K562 (cell line): ENCODE measurements at places on chromosomes 13 and 19.

- no peak for DNase-seq
Observed at GRCh38 chr13:107845911-107846310, 369.4 kb downstream of the LIG4 start.

DNA sequence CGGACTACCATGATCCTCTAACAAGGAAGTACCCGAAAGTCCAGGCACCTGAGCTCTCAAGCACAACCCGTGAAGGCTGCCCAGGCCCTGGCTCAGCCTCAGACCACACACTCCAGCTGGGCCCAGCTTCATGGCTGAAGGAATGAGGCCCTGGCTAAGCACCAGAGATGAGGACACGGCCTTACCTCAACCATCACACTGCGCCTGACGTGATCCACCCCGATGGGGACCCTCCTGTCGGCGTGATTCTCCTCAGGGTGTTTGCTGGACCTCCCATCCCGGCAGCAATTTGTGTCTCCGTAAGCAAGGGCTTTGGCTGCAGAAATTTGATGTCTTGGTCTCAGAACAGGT, 56.5 kb downstream of the F2RL3 start:
- peak; percentile 3 for DNase-seq

GRCh38 chr19:10418485-10419199, 1.7 kb upstream of the PDE4A start:
- DNase-seq, result peak; percentile 53

GRCh38 chr13:77476456-77476855, 59.0 kb upstream of the SCEL start:
- no peak for DNase-seq

GRCh38 chr19:47699360-47699917, 13.8 kb upstream of the EHD2 start:
- peak; percentile 68 for DNase-seq

GRCh38 chr13:109422161-109422560, 364.2 kb downstream of the IRS2 start:
- DNase-seq, result no peak

- DNase-seq, result no peak
Observed at GRCh38 chr19:11286312-11286974, 9.5 kb upstream of the TSPAN16 start.

DNA sequence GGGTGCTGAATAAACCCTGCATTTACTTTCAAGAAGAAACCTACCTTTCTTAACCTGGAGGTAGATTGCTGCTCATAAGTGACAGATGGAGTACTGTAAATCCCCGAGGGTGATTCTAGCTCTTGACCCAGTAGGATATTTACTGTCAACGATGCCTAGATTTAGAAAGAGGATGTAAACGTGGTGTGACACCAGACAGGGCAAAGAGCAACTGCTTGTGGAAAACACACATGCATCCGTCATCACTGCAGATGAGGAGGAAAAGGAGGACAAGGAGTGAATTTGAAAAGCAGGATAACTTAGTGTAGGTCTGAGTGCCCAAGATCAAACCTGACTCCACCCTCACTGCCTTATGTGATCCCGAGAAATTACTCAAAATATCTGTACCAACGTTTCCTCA, 9.8 kb upstream of the CLN5 start:
- no peak for DNase-seq

DNA sequence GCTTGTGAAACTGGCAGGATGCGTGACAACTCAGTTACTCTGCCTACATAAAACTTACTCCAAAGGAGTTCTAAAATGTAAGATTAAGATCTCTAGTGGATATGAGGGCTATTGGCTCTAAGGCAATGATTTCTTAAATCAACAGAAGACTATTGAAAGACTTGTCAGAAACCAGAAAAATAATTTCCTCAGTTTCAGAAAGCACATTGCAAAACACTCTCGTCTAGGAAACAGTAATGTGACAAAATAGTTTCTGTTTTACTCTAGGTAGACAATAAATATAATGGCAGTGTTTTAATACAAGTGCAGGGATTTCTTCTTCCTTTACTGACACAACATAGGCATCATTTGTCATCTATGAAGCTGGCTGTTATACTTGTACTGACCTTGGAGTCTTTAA, 230.1 kb downstream of the KCTD12 start:
- no peak for DNase-seq

DNA sequence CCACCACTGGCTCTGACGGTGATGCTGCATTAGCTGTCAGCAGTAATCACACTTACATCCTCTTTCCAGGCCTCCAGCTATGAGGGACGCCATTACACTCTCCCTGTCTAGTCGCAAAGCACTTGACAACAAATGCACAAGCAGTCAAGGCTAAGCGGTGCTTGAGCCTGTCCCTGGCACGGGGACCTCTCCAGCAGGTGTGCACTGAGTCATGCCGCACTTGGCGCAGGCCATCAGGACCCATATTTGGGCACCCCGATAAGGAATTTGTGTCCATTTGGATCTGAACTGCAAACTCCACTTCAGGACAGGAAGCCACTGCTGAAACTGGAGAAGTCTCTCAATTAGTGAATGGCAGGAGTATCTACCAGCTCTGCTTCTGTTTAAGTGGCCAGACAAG, 301.9 kb upstream of the OBI1 start:
- DNase-seq, result no peak

GRCh38 chr19:14271840-14272239, 65.9 kb upstream of the ADGRL1 start:
- peak; percentile 9 for DNase-seq

GRCh38 chr13:27593267-27593666, 27.1 kb downstream of the LNX2 start:
- DNase-seq, result no peak

- DNase-seq, result no peak
Observed at GRCh38 chr19:13835791-13836723, 40.8 kb downstream of the ZSWIM4 start.

- DNase-seq, result no peak
Observed at GRCh38 chr19:13666165-13666564, 98.2 kb upstream of the MRI1 start.

GRCh38 chr13:19860884-19861655, 2.4 kb downstream of the ZMYM5 start:
- DNase-seq, result no peak

DNA sequence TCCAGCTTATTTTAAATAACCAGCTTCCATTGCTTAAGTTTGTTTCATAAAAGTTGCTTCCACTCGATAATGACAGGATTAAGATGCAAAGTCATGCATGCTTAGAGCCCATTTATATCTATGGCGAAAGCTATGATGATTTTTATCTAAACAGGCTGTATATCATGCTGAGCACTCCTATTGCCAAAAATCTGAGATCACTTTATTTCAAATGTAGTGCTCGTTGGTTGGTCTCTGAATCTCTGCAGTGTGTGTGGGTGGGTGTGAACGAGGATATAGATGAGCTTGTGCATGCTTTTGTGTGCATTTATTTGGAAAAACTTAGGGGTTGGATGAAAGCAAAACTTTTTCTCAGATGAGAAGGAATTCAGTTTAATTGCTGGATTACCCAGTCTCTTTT, 27.0 kb upstream of the ARGLU1 start:
- no peak for DNase-seq

DNA sequence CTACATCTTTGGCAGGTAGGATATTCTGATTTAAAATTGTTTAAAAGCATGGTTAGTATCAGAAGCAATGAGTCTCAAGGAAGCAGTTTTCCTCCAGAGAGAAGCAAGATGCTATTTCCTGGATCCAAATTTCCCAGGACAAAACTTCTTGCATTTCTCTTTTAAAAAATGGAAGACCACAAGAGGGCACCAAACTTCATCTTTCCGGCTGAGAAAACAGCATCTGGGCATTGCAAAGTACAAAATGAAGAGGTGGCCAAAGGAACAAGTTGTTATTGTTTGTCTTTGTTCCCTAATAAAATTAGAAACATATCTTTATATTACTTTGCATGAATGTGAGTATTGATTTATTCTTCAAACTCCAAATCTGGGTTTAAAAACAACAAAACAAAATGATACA, 60.0 kb upstream of the LRCH1 start:
- peak; percentile 41 for DNase-seq

DNA sequence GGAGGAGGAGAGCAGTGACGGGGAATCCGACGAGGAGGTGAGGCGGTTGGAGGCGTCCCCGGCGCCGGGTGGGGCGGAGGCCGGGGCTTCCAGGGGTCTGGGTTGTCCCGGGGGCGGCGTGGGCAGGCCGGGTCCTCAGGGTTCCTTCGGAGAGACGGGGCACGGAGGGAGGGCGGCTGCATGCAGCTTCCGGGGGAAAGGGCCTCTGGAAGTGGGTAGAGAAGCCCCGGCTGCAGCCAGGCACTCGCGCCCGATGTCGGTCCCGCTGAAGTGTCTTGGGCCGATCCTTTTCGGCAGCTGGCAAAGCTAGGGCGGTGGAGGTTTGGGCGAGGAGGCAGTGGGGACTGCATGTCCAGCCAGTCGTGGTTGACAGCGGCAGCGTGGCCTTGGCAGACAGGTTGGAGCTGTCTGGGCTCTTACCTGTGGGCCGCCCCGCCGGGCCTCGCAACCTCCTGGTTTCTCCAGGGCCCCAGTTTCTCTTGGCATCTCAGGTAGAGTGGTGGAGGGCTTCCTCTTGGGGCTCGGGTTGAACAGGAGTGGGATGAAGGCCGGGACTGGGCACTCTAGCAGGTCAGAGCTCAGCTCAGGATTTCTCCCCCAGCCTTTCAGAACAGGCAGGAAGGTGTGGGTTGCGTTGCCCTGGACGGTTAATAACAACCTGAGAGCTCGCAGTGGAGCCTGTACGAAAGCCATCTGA, 690 bp downstream of the KMT2B start:
- no peak for DNase-seq

DNA sequence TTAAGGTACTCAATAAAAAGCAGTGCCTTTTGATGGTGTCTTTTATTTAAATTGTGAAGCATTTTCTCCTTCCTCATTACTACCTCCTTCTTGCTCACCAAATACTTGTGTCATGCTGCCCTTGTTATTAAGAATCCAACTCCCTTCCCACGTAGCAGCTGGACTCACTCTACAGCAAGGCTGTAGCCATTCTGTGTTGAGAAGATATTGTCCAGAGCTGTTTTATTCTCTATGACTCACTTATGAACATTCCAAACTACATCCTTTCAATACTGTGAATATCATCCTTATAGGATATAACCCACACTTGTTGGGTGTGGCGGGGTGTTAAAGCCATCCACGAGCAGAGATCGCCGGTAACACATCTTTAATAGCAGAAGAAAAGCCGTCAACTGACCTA, 1671.5 kb upstream of the SLC10A2 start:
- DNase-seq, result no peak

DNA sequence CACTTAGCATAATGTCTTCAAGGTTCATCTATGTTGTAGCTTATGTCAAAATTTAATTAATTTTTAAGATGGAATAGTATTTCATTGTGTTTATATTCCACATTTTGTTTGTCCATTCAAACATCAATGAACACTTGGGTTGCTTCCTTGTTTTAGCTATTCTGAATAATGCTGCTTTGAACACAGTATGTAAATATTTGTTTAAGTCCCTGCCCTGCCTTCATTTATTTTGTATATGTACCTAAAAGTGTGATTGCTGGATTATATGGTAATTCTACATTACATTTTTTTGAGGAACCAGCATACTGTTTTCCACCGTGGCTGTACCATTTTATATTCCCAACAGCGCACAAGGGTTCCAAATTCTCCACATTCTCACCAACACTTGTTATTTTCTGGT, 17.6 kb upstream of the SUCLA2 start:
- no peak for DNase-seq

DNA sequence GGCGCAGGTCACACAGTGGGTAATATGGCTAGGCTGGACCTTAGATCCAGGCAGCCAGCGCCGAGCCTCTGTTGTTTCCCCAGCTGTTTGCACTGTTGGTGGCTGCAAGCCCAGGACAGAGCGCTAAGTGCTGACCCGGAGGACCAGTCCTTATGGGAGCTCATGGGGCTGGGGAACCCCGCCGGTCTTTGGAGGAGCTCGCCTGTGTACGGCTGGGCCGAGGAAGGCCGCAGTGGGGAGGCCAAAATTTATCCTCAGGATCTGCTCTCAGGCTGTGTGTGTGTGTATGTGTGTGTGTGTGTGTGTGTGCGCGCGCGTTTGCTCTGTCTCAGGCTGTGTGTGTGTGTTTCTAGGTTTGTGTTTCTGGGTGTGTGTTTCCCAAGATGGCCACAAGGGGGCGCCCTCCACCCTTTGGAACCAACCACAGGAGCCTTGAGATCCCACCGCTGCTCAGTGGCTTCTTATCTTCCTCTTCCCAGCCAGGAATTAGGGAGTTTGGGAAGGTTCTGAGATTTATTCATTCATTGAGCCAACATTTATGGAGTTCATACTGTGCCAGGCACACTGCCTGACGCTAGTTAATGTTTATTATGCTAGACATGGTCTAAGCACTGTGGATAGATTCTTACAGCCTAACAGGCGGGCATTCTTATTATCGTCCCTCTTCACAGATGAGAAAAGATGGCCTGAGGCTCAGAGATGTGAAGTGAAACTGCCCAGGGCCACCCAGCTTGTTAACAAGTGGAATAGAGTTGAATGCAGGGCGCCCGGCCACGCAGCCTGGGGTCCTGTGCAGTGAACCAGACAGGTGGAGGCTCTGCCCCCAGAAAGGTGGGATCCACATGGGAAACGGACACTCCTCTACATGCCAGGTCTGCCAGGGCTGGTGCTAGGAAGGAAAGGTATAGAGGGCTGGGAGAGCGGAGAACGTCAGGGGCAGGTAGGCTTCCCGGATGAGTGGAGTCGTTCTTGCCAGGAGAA, 13.0 kb downstream of the PGLYRP1 start:
- peak; percentile 72 for DNase-seq

DNA sequence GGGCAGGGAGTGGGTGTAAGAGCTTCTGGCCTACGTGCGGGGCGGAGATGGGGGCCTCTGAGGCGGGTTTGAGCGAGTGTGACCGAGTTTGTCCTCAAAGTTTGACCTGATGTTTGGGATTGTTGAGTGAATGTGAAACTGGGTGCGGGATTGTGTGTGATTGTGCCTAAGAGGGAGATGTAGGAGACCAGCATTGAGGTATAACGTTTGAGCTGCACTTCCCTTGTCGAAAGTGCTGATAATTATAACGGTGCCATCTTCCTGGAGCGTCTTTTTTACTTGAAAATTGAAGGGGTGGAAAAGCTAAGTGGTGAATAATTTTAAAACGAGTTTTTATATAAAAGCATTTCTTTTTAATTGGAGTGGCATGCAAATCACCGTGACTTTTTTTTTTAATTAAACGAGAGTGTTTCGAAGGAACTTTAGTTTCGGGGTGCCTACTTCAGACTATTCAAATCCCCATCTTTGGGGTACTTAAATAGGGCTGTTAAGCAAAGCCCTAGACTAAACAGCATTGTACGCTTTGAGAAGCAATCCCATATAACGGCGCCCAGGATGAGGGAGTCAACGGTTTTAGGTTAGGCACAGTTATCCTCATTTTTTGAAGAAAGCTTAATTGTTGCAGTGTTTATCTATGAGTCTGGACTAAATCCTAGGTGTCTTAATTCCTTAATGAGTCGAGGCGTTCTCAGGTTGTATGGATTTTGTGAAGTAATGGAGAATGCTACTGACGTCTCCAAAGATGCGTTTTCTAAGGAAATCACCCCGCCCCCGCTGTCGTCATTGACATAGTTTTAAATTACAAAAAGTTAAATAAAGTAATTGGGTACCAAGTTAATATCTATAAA, 594 bp downstream of the ZNF146 start:
- no peak for DNase-seq

- no peak for DNase-seq
Observed at GRCh38 chr19:55459950-55460657, 1.3 kb downstream of the ISOC2 start.
